ENCODE measurements at places on chromosomes 4 and X.

DNA sequence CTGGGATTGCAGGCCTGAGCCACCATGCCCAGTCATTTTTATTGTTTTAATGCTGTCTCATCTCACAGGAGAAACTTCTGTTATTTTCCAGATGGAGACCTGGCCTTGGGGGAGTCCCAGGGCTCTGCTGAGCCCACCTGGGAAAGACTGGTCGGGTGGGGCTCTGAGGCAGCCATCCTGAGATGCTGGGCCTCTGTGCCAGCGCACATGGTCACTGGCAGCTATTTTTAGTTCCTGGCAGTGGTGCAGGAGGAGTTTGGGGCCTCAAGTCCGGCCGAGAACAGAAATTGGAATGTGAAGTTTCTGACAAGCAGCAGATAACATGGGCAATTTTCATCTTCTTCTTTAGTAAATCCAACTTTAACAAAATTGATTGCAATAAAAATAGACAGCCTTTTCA, 44.5 kb downstream of the SORCS2 start:
- no peak for DNase-seq
- H3K4me3 ChIP-seq, result no peak overlapping the region
- no peaks in the 10 kb centered on the region for H3K4me1 ChIP-seq
- peaks cover 1% of the 10 kb centered on the region for H3K36me3 ChIP-seq
- peaks cover 29% of the 10 kb centered on the region for H3K27me3 ChIP-seq

DNA sequence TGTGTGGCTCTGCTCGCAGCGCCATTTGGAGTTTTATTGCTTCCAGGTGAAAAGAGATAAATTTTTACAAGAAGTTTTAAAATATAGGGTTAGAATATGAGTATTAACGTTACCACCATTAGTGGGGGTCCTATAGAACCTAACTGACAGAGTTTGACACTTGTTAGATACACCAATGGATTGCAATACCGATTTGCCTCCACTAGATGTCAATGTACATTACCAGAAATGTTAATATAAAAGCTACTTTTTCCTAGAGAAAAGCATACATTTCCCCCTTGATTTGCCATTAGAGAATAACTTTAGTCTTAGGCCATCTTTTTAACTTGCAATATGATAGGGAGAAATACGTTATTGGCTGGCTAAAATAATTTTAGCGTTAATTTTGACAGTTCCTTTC, 108.4 kb downstream of the LINC00632 start:
- H3K4me1 ChIP-seq, result no peaks in the 10 kb centered on the region
- no peak overlapping the region for H3K27ac ChIP-seq
- no peaks in the 10 kb centered on the region for H3K27me3 ChIP-seq

- no peaks in the 10 kb centered on the region for H3K27me3 ChIP-seq
- H3K27ac ChIP-seq, result no peak overlapping the region
- DNase-seq, result no peak
- no peaks in the 10 kb centered on the region for H3K4me1 ChIP-seq
Measured at GRCh38 chr4:14568351-14568750, 433.9 kb upstream of the CPEB2 start.

- no peak overlapping the region for H3K4me3 ChIP-seq
- no peak for DNase-seq
- no peaks in the 10 kb centered on the region for H3K27me3 ChIP-seq
- H3K4me1 ChIP-seq, result no peaks in the 10 kb centered on the region
- H3K36me3 ChIP-seq, result no peaks in the 10 kb centered on the region
Measured at GRCh38 chr4:186666750-186667149, 56.9 kb downstream of the FAT1 start.

- H3K4me1 ChIP-seq, result no peaks in the 10 kb centered on the region
- H3K36me3 ChIP-seq, result no peaks in the 10 kb centered on the region
- no peak overlapping the region for H3K4me3 ChIP-seq
- no peak overlapping the region for H3K27ac ChIP-seq
- H3K27me3 ChIP-seq, result no peaks in the 10 kb centered on the region
Measured at GRCh38 chr4:102404431-102404969, 59.2 kb upstream of the SLC39A8 start.

DNA sequence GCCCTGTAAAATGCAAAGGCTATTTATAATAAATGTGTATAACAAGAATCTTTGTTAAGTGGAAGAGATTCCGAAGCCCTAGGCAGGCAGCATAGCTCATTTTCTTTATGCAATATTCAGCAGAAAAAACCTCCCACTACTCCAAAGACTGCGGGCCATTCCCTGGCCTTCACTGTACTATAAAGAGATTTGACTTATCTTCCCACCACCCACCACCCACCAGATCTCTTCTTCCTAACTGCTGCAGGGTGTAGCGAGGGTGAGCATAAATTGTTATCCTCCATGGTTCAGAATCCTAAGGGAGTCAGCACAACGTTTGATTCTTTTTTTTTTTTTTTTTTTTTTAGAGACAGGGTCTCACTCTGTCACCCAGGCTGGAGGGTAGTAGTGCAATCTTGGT, 114.8 kb downstream of the NSUN7 start:
- no peak overlapping the region for H3K4me3 ChIP-seq
- H3K27me3 ChIP-seq, result peaks cover 34% of the 10 kb centered on the region
- H3K27ac ChIP-seq, result no peak overlapping the region
- peaks cover 4% of the 10 kb centered on the region for H3K4me1 ChIP-seq
